ENCODE measurements at places on chromosomes 1 and 21. TPM values are rescaled to one million over a fixed set of nuclear protein-coding genes. Genes with fewer than 3 reads are reported as not detected.

DNA sequence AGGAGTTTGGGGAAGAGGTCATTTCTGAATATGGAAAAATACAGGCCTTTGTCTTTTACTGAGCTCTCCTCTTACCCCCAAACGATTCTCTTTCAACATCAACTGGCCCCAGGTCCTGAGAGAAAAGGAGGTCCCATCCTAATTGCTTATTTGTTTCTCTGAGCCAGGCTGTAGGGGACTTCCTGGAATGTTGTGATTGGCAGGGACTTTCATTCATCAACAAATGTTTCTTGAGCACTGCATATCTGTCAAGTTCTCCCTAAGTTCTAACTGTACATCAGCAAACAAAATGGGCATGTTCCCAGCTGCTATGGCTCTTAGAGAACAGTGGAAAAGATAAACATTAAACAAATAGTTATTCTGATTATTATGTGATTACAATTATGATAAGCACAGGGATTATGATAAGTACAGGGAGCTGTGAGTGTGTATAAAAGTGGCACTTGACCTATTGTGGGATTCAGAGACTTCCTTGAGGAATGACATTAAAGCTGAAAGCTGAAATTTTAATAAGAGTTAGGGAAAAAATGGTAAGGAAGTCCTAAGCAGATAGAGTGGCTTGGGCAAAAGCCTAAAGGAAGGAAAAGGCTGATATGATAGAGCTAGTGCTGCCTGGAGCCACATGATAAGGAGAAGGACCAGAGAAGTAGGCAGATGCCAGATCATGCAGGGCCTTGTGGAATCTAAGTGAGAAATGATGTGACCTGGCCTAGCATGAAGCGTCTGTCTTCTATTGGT lies 11.6 kb downstream of the GPX7 start:
- DNase-seq: no peak

DNA sequence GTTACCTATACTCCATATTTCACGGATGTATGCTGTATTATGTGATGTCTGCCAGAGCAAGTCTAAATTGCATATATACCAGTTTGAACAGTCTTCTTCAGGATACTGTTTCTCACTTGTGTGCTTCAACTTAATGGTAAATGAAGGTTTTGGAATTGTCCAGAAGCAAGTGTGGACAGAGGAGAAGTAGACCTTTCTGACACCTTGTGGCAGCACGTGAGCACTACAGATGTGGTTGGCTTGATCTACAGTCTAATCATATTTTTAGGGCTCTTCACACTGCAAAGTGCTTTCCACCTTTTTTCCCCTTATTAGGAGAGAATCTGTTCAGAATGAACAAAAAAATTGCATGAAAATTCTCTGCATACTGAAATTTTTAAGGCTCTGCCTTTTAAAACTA lies 10.9 kb downstream of the MORC3 start:
- peak; percentile 58 for DNase-seq

DNA sequence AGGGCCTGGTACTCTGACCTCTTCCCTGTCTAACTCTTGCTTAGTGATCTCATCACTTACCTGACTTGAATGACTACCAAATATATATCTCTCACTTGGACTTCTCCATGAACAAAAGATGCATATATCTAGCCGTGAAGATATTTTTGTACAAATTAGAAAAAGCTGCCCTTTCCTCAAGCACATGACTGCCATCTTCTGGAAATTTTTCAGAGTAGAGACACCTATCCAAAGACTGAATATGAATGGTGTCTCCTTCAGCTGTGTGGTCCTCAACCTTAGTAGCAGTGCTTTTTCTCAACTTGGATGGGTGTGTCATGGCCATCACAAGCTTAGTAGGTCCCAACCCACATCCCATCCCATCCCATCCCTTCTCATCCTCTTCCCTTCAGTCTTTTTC lies 142.3 kb downstream of the DNM3 start:
- DNase-seq: no peak

DNA sequence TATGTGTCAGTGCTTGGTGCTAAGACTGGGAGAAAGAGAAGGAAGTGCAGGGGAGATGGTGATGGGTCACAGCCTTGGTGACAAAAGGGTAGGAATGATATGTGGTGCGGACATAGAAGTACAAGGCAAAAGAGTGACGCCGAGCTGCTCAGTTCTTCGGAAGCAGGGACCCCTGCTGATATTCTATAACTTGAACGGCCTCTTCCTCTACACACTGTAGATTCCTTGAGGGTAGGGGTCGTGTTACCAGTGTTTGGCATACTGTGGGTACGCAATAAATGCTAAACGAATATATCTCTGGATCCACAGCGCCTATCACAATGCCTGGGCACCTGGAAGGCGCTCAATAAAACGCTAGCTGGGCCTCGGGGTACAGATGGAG lies 488 bp downstream of the DBT start:
- no peak for DNase-seq

Gene SPRR2D
- not detected for polyA plus RNA-seq

DNA sequence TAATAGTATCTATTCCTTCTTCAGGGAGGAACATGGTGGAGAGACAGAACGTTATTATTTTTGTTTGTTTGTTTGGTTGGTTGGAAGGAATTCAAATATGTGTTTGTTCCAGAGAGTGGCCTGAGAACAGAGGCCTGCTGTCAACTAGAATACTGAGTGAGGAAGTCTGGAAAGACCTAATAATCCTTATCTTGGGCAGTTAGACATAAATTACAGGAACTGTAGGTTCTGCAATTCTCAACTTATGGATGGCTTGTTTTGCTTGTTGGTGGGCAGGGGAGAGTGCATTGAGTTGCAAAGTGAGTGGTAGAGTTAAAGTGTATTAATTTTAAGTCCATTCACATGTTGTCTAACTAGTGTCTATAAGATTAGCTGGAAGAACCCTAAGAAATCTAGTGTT lies 197.6 kb downstream of the BACH1 start:
- no peak for DNase-seq

DNA sequence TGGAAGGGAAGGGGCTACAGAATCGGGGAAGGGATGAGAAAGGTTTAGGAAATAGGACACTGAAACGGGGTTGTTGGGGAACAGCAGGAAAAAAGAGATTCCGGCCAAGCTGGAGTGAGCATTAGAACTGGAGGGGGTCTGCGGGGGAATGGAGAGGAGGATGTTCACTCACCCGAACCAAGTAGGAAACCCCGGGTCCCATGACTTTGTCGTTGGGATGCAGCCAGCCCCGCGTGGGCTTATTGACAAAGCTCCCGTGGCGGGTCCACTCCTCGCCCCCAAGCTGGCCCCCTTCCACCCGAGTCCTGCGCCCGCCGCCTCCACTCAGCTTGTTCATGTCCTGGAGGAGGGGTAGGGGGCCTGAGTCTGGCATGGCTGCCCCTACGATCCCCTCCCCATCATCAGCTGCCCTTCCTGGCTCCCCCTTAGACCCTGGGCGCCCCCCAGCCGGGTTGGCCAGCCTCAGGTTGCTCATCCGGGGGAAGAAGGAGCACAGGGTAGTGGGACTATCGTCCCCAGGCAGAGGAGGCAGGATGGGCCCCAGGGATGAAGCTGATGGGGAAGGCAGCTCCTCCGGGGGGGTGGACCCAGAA lies 591 bp downstream of the SHC1 start:
- no peak for DNase-seq

GRCh38 chr1:197955486-197956394 lies 38.6 kb downstream of the LHX9 start:
- DNase-seq: no peak

- DNase-seq: no peak
These were observed 97.8 kb downstream of the ZFYVE9 start for GRCh38 chr1:52239708-52240001.

DNA sequence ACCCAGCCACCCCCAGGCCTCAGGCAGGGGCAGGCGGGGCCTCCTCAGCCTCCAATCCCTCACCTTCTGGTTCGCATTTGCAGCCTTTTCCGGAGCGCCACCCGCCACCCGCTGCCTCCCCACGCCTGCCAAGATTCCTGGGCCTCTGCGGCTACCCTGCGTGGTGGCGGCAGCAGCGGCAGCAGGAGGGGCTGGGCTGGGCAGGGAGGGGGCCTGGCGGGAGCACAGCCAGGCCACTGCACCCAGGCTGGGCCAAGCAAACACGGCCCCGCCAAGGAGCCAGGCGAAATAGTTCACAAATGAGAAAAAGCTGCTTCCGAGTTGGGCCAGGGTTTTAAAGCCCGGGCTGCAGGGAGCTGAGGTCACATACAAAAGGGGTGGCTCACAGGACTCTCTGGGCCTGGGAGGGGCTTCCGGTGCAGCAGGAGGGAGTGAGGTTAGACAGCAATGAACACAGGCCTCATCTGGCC lies 9.8 kb downstream of the COL8A2 start:
- DNase-seq: no peak

GRCh38 chr1:19633106-19633505 lies 11.0 kb upstream of the NBL1 start:
- no peak for DNase-seq

DNA sequence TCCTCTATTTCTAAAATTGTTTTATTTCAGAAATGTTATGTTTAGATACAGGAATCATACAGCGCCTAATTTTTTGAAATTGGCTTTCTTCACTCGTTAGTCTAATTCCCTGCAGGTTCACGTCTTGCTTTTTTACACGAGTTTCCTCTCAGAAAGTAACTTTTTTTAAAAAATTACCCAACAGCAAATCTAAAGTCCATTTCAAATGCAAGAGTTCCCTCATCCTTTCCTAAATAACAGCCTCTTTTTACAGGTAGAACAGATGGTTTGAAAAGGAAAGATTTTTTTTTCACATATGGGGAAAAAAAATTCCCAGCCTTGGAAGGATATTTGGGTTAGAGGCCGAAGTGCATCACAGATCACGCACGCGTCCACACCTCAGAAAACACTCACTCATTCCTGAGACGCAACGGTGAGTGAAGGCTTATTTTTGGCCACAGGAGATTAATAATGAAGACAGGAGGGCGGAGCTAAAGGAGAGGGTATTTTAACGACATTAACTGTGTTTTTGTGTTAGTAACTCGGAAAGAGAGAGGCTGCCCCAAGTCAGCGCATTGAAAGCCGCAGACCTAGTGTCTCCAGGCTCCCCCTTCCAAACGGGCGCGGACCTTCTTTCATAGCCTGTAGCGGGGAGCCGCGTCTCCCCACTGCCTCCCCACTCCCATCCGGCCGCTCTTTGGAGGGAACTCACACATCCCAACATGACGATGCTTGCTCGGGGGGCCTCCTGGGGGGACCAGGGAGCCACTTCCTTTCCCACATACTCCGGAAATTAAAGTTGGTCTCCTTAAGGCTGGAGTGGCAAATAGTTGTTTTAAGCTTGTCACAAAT lies 969 bp upstream of the RIPK4 start:
- no peak for DNase-seq

DNA sequence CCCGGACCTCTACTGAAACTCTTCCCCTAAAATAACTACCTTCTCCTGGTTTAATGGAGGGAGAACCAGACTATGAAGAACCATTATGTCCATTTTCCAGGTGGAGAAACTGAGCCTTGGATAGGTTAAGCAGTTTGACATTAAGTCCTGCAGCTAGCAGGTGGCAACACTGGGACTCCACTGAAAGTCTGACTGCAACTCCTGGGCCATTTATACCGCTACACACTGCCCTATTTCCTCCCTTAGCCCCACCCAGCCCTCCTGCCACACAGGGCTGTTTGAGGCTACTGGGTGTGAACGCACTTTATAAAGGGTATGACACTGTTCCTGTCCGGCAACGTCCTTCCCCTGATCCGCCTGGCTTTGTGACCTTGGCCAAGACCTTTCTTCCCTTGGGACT lies 511 bp upstream of the INPP5B start:
- DNase-seq: peak; percentile 17

Gene PEAR1
- polyA plus RNA-seq: not detected

DNA sequence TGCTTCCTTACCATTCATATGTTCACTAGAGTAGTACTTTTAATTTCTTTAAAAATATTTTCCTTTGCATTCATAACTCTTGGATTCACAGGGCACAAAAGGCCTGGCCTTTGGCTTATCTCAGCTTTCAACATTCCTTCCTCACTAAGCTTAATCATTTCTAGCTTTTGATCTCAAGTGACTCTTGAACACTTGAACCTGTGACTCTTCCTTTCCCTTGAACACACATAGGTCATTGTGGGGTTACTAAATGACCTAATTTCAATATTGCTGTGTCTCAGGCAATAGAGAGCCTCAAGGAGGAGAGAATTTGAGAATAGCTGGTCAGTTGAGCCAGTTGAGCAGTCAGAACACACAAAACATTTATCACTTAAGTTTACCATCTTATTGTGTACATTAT lies 49.9 kb downstream of the COL11A1 start:
- no peak for DNase-seq

Gene FAM43B
- polyA plus RNA-seq: not detected

Gene SPRR2G
- not detected for polyA plus RNA-seq

DNA sequence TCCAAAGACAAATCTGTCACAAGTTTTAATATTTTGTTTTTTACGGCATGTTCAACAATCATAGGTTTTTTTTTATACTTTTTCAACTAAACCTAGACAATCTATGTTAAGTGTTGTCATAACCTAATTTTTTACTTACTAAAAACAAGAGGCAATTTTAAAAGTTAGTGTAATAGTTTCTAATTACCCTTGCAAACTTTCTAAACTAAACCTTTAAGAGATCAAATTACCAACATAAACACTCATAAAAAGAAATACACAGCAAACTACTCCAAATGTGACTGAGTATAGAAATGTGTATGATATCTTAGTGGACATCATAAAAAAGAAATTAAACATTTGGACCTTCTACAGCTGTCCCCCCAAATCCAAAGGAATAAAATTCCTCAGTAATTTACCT lies 10.0 kb downstream of the ZNF281 start:
- no peak for DNase-seq

DNA sequence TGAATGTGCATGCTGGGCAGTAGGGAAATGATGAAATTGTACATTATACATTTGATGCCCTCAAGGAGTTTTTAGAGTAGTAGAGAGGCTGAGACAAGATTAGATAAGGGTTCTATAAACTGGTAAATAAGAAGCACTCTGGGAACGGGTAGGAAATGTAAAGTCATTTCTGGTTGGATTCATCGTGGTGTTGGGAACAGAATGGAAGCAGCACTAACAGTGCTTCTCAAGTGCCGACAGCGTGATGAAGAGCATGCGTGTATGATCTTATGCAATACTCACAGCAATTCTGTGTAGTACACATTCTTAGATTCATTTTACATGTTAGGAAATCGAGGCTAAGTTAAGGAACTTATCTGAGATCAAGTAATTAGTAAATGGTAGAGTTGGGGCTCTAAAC lies 45.9 kb downstream of the GPR88 start:
- DNase-seq: no peak
